Left kidney (tissue), 8 donors: ENCODE measurements at places on chromosomes 4 and X. TPM values are rescaled to one million over a fixed set of nuclear protein-coding genes. Genes with fewer than 3 reads are reported as not detected.

ACSL1 gene
- polyA plus RNA-seq: 57.7 TPM

NKX3-2 gene
- not detected for polyA plus RNA-seq

DNA sequence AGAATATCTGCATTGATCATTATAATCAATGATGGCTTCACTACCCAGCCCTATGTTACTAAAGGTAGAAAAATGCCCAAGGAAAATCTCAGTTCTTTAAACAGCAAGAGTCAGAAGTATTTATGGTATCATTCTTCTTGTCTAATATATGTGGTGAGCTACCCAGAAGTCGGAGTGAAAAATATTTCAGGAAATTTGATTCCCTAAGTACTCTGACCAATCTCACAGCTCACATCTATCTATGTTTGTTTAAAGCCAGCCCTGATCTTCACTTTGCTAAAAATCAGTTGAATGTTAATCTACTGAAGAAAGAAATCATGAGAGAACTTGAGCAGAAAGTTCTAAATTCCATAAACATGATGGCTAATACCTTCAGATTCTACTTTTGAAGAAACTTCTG is 522.9 kb upstream of the SLIT2 start:
- DNase-seq: no peak

DNA sequence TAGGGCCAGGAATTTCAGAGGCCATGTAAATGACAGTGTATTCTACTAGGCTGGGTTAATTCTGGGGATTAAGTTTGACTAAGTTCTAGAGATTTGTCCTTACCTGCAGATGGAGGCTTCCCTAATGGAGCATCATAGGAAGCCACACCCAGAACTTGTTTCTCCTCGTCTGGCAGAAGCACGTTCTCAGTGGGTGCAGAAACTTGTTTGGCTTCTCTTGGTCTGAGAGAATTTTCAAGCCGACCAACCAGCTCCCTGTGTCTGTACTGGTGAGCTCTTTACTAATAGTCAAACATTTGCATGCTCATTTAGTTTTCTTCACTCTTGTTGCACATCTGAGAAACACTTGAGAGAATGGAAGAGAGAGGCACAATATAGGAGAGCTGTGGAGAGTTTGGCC is 907 bp upstream of the ATP10D start:
- no peak for DNase-seq

DNA sequence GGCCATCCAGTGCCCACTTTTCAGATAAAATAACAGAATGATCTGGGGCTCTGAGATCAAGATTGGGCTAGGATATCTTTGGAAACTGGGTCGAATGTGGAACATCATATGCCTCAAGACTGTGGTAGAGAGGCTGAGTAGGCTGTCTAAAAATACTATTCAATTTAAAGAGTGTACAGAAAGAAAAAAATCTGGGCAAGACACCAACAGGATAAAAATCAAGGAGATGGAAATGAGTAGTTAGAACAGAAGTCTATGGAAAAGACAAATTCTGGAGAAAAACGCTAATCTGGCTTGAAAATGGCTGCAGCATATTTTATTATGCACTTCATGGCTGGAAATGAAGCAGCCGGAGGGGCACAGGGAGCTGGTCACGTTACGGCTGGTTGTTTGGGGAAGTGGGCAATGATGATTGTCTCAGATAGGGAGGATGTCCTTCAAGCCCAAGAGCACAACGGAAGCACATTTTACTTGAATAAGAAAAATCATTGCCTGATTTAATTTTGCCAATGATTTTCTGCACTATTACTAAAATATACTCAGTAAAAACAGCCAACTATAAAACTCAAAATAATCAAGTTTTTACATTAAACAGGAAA is 27.1 kb upstream of the MAPK10 start:
- DNase-seq: no peak
